ENCODE measurements at places on chromosomes 2 and 18.

DNA sequence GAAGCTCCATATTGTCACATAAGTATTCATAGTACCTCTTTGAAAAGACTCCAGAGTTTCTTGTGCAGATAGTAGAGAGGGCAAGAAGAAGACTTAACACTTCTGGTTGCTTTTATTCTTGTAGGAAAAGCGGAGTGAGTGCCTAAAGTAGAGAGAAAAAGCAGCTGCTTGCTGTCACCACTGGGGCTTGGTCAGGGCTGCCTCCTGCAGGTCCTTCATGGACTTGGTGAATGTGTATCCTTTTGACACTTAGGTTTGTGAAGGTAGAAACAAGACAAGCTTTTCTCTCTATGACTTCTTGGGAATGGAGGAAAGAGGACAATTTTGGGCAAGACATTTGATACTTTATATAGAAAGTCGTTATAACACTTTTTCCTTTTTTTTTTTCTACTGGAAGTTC, 312.8 kb upstream of the FANCL start:
- DNase-seq: no peak

- DNase-seq: no peak
Measured at GRCh38 chr2:3643371-3644245, 14.4 kb upstream of the ALLC start.

GRCh38 chr2:38509314-38509946, 93.3 kb downstream of the HNRNPLL start:
- DNase-seq: peak; percentile 37

DNA sequence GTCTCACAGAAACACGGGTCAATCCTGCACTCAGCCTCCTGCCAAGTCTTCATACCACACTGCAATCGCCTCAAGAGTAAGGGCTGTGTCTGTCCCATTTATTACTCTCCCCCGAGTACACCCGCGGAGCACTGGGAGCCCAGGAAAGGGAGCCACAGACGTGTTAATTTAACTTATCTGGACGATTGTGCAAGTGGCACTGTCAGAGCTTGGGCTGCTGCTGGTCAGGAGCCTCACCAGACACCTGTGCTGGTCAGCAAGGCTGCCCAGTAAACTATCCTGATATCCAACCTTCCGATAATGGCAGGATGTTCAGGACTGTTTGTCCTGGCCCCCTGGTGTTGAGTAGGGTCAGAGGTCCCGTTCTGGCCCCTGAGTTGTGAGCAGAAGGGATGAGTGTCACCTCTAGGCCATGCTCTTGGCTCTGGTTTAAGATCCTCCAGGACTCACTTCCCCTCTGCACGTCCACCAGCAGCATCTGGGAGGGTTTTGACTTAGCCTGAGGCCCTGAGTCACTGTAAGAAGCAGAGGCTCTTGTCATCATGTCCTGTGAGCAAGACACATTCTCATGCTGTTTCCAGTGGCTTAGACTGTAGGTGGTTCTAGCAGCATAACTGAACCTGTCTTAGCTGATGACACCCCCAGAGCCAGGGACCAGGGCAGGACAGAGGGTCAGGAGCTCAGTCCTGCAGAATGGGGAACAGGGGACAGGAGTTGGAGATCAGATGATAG, 82.5 kb upstream of the ARL4C start:
- no peak for DNase-seq

DNA sequence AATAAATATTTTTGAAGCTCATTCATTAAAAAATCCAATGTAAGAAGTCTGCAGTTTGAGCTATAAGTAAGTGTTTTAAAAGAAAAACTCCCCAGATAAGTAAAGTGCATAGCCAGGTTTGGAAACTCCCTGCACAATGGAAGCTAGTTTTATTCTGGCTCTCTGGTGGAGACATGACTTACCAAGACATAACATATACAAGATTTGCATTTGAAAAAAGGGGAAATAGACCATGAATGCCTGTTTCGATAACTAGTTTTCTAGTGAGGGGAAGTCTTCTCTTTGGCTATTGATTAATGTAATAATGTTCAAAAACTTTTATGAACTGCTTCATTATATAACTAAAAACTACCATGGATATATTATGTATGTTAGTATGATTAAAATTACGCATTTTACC, 435.2 kb downstream of the ARHGAP15 start:
- no peak for DNase-seq

DNA sequence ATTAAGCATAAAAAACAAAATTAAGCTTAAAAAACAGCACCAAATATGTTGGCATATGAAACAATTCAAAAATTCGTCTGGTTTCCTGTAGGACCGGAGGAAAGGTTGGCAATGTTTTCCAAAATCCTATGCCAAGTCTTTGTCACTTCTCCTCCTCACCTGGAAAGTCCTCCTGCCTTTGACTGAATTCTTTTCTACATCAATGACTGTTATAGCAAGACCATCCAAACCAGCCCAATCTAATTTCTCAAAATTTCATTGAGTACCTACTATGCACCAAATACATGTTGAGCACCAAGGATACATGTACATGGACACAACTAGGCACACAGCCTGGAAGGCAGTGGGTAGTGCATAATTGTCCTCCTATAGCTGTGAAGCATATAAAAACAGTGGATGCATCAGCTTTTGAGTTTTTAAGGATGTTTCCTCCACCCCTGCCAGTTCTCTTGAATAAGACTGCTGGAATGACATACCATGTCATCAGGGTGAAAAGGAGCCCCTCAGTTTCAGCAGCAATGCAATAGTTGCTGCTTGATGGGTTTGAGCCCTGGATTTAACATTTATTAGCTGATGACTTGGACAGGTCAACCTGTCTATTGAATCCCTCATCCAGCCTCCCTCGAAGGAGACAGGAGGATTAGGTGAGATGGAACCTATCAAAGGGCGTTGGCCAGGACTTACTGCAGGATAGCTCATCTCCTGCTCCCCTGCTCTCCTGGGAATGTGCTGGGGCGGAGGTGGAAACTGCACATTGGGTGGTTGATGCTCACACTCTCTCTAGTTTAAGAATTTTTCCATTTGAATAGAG, 4.5 kb downstream of the FABP1 start:
- DNase-seq: no peak
